ENCODE measurements at places on chromosomes 2 and 18.

- DNase-seq, result no peak
Observed at GRCh38 chr2:216493334-216493685, 5.3 kb upstream of the RPL37A start.

- DNase-seq, result peak; percentile 98
Observed at GRCh38 chr2:12456293-12457106, 260.2 kb upstream of the TRIB2 start.

GRCh38 chr18:36432880-36433555 lies 135.5 kb downstream of the FHOD3 start:
- DNase-seq, result no peak

DNA sequence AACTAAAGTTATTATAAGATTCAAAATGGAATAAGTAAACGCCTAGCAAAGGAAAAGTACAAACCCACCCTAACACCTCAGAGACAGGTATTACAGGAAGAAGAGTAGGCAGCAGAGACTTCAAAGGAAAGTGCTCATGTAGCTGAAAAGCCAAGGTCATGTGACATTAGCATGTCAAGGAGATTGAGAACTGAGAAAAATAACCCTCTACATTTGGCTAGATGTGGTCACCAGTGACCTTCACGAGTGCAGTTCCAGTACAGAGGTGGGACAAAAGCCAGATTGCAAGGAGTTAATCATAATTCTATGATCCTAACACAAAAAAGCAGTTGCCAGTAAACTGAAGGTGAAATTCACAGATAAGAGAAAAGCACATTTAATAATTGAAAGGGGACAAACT lies 252.7 kb downstream of the ZEB2 start:
- no peak for DNase-seq

GRCh38 chr2:197873293-197873701 lies 68.9 kb downstream of the PLCL1 start:
- DNase-seq, result peak; percentile 32
